Cerebellar nuclear complex (tissue), 1 donor: ENCODE measurements at places on chromosomes 1 and 21.
A peak's percentile ranks its signal among the peaks of the same experiment; 100 is the strongest.

DNA sequence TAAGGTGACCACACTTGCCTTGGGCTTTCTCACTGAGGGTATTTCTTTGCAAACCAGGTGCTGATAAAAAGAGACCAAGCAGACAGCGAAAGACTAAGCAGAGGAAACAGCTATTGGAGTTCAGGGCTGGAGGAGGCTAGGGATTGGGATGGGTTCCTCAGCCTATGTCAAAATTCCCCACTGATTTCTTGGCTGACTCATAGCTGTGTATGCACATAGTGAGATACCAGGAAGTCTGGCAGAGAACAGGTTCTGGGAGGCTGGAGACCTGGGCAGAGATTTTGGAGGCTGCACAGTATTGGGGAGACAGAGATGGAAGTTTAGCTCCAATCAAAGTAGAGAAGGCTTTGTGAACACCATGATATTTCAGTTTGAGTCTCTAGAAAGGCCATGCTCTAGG, 25.3 kb downstream of the YARS1 start:
- no peak for DNase-seq

DNA sequence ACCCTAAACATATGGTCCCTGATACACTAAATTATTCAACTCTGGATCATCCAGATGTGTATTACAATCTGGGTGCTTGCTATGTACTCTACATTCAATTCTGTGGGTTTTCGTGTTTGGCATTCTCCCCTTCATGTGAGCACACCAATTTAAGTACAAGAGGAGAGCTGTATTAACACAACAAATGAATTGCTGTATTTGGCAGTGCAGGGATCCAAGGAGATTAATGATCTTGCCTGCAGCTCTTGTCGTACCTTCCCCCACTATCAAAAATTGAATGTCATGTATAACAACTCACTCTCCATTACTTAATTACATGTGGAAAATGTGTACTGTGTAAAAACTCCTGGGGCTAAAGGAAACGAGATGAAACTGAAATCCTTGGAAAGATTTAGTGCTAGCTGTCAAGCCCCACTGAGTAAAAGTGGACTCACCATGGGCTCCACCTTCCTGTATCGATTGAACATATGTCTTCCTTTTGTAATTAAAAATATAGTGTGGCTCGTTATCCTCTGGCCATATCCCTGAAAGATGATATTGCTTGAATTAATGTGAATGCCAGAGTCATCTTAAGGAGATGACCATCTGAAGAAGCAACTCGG, 172.2 kb upstream of the L1TD1 start:
- DNase-seq: no peak

DNA sequence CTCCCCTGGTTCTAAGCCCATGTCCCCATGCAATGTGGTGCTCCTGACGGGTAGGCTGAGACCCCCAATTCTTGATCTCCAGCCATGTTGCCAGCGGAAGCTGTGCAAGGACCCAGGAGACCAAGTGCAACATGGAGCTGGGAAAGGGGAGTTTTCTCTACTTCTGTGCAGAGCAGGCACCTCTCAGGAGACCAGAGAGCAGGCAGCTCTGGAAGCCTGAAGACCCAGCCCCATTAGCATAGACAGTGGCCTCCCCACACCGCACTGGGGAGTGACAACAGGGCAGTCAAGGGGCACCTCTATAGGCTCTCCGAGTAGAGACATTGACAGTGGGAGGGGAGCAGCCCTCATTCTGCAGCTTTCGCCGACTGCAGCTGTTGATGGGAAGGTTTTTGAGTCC, 410.2 kb downstream of the MATN1 start:
- no peak for DNase-seq

GRCh38 chr1:43137445-43138052, 34.5 kb downstream of the EBNA1BP2 start:
- no peak for DNase-seq

GRCh38 chr1:29876902-29877301, 640.6 kb downstream of the PTPRU start:
- no peak for DNase-seq

DNA sequence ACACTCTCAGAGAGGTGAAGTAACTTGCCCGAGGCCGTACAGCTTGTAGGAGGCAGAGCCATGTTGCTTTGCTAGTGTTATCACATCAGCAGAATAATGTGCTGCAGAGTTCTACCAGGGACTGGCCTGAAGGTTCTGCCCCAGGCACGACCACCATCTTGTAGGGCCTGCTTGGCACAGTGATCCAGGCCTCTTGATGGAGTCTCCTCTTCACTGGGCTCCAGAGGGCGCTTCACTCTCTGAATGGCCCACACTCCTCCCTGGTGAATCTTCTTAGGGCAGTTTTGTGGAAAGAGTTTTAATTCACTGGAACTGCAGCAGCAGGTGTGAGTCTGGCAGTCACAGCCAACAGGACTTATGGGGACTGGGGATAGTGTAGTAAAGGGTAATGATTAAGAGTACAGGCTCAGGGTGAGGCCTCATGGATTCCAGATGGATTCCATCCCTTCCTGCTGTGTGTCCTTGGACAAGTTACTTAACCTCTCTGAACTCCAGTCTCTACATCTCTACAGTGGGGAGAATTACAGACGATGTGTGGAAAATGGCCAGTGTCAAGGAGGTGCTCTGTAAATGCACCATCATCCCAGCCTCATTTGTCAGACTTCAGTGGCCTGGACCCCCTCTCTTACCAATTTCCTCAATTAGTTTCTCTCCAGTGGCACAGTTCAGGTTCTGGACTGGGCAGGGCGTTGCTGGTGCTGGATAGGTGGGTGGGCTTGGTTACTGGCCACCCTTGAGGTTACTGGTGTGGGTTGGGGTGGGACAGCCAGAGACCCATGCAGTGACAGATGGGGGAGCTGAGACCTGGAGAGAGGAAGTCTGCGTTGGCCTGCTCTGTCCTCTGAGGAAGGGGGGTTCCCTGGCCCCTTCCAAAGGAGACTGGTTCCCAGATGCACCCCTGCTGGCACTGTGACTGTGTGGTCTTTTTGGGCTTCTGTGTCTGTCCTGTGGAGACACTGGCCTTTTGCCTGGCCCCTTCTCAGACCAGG, 45.9 kb upstream of the CSF3R start:
- DNase-seq: no peak

DNA sequence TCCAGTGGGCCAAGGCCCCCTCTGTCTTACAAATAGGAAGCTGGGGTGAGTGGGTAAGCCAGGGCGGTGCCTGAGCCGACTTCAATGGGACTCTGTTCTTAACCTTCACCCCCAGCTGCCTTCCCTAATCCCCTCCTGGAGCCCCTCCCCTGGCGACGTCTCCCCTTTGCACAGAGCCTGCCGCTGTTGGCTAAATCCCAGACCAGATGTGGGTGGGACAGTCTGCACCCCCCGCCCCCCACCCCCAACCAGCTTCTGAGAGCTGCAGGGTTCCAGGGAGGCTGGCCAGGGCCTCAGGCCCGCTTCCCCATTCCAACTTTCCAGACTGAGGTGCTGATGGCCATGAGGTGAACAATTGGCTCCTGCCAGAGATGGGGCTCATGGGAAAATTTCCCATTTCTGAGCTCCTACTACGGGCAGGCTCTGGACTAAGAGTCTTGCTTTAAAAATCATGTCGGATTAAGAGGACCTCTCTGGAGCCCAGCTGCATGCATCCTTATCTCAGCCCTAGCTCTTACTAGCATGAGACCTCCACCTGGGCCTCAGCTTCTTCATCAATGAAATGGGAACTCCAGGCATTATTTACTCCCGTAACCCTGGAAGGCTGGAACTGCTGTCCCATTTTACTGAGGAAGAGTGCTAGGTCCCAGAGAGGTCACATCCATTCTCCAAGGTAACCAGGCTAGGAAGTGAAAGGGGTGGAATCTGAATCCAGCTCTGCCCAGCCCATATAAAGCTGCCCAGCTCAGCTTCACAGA, 6.4 kb downstream of the COL8A2 start:
- DNase-seq: no peak

GRCh38 chr1:108017698-108018097, 52.7 kb upstream of the VAV3 start:
- DNase-seq: no peak

DNA sequence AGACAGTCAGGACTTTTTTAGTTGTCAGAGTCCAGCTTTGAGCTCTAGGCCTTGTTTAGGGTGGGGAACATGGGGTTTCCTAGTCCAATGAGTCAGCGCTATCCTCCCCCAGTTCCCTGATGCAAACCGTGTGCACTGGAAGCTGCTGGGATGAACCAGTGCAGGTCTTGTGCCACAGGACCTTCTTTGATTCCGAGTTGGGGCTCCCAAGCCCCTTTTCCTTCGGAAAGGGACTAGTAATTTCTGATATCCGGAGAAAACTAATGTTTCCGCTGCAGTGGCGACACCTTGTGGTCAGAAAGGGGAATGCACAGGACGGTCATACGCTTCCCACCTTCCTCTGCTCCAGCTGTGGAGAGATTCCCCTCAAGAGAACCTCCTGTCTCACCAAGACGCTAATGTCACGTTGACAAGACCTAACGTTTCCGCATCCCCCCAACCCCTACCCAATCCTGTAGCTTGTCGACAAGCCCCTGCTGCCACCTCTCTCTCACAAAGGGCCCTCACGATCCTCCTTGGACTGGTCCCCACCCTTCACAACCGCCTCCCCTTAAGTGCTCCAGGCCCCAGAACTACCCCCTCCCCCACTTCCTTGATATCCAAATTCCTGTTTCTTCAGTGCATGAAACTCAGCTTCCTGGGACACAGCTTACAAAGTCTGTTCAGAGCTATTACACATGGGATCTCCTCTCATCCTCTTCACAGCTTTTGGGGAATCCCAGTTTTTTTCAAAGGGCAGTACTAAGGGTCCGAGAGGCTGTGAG, 30.9 kb downstream of the GPA33 start:
- DNase-seq: no peak

- DNase-seq: no peak
These were observed 42.9 kb downstream of the USP25 start for GRCh38 chr21:15772654-15773053.

DNA sequence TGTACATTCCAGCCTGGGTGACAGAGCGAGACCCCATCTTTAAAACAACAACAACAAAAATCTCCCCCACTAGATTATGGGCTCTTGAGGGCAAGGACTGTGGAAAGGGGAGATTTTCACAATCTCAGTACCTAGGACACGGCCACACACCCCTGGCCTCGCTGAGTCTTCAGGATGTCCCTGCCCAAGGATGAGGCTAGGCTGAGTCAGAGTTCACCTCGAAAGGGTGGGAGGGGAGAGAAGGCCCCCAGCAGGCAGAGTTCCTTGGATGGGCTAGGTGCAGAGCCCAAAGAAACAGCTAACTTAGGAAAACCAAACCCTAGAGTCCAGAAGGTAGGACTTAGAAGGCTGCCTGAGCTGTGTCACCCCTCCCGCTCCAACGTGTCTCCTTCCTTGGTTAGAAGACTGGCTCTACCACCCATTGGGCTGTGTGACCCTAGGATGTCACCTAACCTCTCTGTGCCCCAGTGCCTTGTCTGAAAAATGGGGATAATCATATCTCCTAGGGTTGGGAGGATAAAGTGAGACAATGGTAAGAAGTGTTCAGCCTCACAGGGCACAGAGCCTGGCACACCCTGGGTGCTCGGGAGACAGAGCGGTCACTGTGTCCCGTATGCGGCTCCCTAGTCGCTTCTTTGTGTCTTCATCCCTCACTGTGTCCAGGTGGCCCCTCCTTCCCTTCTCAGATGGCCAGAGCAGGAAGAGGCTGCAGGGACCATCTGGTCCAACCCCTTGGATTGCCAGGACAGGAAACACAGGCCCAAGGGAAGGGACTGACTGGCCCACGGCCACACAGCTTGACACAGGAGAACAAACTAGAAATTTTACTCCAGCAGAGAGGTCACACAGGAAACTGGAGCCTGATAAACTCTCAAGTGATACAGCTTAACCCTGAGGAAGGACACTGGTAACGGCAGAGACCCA, 11.2 kb downstream of the TRIM62 start:
- peak; percentile 86 for DNase-seq

GRCh38 chr21:31497914-31498313, 153.9 kb upstream of the TIAM1 start:
- DNase-seq: no peak

DNA sequence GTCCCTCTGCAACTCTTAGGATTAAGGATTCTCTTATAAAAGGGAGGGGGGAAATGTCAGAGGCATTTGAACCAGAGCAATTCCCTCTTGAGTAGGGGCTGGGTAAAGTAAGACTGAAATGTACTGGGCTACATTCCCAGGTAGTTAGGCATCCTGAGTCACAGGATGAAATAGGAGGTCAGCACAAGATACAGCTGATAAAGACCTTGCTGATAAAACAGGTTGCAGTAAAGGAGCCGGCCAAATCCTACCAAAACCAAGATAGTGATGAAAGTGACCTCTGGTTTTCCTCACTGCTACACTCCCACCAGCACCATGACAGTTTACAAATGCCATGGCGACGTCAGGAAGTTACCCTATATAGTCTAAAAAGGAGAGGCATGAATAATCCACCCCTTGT, 14.3 kb upstream of the COX20 start:
- no peak for DNase-seq
